Posterior cingulate gyrus (tissue), 11 donors: ENCODE measurements at places on chromosomes 5 and 9.

DNA sequence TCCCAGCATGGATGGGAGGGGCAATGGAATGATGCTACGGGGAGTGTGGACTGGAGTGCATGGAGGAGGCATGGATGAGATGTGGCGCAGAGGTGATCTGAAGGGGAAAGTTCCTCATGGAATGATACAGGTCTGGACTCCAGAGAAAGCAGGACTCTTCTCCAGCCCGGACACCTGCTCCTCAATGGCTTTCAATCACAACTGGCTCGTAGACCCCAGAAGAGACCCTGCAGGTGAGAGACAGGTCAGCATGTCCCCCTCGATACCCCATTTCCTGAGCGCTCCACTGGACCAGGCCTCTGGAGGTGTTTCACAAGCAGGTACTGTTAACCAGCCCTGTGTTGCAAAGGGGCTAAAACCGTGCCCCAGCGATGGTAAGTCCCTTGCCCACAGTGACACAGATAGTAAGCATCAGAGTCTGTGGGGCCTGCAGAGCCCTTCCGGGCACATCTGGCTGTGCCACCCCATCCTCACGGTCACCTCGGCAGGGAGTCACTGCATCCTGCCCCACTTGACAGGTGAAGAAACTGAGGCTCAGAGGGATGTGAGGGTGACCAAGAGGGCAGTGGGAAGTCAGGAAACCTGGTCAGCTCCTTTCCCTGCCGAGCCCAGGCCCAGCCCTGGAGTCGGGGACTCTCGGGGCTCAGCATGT lies 5.5 kb upstream of the DPM2 start:
- no peak for DNase-seq

GRCh38 chr5:12861886-12862654 lies 957.8 kb upstream of the CTNND2 start:
- DNase-seq = no peak

GRCh38 chr5:42985129-42986037 lies 54.7 kb downstream of the ANXA2R start:
- DNase-seq = no peak

DNA sequence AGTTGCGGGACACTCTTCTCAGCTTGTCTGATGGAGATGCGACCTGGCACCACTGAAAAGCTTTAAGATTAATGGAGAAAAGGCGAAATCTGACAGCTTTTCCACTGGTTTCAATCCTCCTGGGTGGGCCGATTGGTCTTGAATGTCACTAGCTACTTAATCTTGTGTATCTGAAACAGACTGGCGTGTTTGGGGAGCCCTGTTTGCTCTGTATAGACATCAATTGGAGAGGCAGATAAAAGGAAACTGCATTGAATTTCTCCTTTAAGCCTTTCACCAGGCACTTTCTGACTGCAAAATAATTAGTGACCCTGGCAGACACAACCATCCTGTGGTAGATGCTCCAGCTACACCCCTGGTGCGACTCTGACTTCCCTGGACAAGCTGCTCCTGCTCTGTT lies 224.2 kb downstream of the NDUFS4 start:
- DNase-seq = no peak

- no peak for DNase-seq
Measured at GRCh38 chr9:125747765-125748445, 732 bp downstream of the PBX3 start.

- DNase-seq = no peak
Measured at GRCh38 chr5:17317473-17317872, 100.0 kb downstream of the BASP1 start.
